ENCODE measurements at places on chromosomes 12 and 14.

DNA sequence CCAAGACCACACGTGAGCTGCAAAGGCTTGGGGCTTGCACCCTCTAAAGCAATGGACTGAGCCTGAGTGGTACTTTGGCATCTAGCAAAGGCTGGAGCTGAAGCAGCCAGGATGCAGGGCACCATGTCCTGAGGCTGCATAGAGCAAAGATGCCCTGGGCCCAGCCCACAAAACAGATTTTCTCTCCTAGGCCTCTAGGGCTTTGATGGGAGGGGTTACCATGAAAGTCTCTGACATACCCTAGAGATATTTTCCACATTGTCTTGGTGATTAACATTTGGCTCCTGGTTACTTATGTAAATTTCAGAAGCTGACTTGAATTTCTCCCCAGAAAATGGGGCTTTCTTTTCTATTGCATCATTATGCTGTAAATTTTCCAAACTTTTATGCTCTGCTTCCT lies 438.3 kb downstream of the SLC16A7 start:
- DNase-seq = no peak

- no peak for DNase-seq
These were observed 282.0 kb downstream of the ERC1 start for GRCh38 chr12:1273051-1273450.

DNA sequence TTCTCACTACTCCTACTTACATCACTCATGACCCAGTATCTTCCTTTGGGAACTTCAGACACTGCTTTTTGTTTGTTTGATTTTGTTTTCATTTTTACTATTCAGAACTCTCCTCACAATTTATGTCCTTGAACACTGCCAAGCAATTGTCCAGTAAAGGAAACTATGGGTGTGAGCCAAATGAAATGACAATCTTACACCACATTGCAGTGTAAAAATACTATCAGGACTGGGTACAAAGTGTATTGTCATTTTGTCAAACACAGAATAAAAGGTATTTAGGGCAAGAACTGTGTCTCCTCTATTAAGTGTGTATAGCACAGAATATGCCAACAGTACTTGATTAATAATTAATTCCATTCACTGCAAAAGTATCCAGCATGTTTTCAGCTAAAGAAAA lies 199.3 kb downstream of the ALG10B start:
- no peak for DNase-seq

- no peak for DNase-seq
These were observed 16.3 kb downstream of the SERPINA1 start for GRCh38 chr14:94372021-94372605.

GRCh38 chr12:93762059-93762719 lies 85.0 kb downstream of the CRADD start:
- no peak for DNase-seq

- no peak for DNase-seq
These were observed 4.6 kb upstream of the NFATC4 start for GRCh38 chr14:24363401-24363800.

GRCh38 chr14:30296931-30297405 lies 262.0 kb upstream of the G2E3 start:
- no peak for DNase-seq

DNA sequence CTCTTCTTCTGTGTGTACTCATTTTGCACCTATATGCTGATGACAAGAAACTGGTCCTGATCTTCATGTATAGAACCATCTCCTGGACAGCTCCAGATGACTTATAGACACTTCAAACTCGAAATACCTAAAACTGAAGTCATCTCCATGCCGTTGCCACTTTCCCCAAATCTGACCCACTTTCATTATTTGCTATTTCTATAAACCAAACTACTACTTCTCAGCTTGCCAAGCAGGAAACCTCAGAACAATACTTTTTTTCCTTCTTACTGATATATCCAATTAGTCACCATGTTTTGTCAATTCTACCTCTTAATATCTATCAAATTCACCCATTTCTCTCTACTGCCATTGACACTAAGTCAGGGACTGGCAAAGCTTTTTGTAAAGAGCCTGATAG lies 14.8 kb downstream of the SGPP1 start:
- peak; percentile 59 for DNase-seq

DNA sequence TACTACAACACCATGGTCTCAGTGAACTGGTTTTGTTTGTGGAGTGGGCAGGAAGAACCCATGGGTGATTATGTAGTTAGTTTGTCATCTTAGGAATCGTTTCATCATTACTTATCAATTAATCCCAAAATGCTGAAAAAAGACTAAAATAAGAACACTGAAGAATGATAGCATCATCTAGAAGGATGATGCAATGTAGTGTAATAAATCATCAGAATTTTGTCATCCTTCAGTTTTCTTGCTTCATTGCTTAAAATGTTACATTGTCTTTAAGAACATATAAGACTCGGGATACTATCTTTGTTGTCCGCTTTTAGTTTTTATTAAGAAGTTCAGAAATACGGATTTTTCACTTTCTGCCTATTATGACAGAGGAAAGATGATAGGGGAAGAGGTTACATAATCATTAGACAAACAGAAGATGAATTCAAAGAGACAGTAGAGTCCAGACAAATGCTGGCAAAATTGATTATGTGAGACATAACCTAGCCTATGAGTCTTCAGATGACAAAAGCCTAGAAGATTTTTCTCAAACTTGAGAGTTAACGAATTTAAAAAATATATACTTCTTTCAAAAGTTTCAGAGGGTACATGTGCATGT lies 10.8 kb upstream of the SMOC1 start:
- DNase-seq = no peak

- peak; percentile 47 for DNase-seq
These were observed 225.0 kb upstream of the G2E3 start for GRCh38 chr14:30333934-30334333.

GRCh38 chr12:52720365-52720886 lies 17.1 kb upstream of the KRT77 start:
- DNase-seq = no peak

DNA sequence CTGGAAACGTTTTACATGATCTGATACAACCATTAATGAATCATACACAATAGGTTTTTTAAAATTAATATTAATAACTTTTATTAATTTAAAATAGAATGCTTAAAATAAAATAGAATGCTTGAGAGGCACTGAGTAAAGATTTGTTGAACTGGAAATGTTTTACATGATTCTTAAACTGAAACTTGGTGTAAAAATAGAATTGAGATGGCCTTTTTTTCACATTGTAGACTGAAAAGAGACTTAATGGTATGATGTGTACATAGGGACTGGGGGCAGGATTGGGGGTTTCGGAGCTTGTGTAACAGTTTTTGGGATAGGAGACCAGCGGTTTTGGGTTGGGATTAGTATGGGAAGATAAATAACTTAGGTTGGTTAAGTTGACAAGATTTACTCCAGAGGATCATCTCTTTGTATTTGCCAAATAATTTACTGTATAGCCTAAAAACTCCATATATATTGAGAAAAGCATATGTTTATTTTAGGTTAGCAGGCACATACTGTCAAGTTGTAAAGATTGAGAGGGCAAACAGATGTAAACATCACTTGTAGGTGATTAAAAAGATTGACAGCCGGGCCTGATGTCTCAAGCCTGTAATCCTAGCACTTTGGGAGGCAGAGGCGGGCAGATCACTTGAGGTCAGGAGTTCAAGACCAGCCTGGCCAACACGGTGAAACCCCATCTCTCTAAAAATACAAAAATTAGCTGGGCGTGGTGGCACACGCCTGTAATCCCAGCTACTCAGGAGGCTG lies 2.0 kb upstream of the ZNF410 start:
- DNase-seq = no peak

DNA sequence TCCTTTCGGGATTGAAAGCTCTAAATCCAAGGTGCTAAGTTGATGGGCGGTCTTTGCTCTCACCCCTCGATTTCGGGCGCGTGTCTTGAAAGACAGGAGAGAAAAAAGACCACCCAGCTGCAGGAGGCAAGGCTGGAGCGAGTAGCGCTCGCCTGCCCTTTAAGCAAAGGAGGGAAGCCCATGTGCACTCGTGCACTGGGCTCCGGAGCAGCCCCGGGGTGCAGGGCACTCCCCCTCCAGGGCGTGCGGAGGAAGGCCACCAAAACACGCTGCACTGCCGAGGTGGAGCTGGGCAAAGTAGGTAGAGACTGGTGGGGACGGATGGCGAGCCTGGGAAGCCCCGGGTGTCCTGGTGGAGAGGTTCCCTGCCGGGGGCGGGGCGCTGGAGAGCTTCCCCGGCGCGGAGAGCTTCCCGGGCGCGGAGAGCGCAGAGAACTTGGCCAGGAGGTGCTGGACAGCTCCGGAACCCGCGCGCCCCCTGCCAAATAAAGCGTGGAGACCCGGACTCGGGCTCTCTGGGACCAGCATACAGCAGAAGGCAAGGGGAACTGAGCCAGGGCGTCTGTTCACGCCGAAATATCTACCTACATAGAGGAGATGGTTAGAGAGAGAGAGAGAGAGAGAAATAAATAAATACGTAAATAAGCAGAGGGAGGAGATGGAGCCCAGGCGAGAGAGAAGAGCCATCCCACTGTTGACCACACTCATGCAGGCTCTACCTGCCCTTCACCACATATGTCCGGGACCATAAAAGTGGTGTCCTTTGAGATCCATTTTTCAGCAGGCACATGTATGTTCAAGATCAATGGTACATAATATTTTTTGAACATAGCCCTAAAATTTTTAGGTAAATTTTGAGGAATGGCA lies 662 bp upstream of the NELL2 start:
- DNase-seq = peak; percentile 36

GRCh38 chr14:23379366-23380196 lies 2.7 kb downstream of the CMTM5 start:
- peak; percentile 72 for DNase-seq

DNA sequence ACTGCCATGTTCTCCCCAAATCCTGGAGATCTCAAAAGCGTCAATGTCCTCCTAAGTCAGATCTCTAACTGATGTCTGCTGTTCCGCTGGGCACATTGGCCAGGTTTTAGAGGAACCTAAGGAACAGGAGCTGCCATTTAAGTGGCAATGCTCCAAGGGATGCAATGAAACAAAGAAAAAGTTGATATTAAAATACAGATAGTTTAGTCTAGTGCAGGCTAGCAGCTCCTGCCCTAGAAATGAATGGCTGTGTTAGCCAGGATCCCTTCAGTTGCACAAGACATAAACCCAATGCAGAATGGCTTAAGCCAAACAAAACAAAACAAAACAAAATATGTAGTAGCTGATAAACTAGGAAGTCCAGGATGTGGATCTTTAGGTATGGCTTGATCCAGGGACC lies 144.1 kb downstream of the HMGA2 start:
- DNase-seq = no peak

- no peak for DNase-seq
These were observed 69.2 kb downstream of the CRACR2A start for GRCh38 chr12:3683670-3684069.

- peak; percentile 26 for DNase-seq
These were observed 129.7 kb upstream of the FUT8 start for GRCh38 chr14:65282896-65283253.

GRCh38 chr14:76314521-76315034 lies 61.4 kb upstream of the ESRRB start:
- no peak for DNase-seq

- no peak for DNase-seq
These were observed 33.7 kb downstream of the SLC24A4 start for GRCh38 chr14:92356677-92357076.

GRCh38 chr12:50017641-50018040 lies 7.7 kb downstream of the RACGAP1 start:
- no peak for DNase-seq

GRCh38 chr12:59149995-59150642 lies 229.8 kb upstream of the LRIG3 start:
- peak; percentile 74 for DNase-seq
